ENCODE measurements at places on chromosomes 11 and 22. TPM values are rescaled to one million over a fixed set of nuclear protein-coding genes. Genes with fewer than 3 reads are reported as not detected.

DNA sequence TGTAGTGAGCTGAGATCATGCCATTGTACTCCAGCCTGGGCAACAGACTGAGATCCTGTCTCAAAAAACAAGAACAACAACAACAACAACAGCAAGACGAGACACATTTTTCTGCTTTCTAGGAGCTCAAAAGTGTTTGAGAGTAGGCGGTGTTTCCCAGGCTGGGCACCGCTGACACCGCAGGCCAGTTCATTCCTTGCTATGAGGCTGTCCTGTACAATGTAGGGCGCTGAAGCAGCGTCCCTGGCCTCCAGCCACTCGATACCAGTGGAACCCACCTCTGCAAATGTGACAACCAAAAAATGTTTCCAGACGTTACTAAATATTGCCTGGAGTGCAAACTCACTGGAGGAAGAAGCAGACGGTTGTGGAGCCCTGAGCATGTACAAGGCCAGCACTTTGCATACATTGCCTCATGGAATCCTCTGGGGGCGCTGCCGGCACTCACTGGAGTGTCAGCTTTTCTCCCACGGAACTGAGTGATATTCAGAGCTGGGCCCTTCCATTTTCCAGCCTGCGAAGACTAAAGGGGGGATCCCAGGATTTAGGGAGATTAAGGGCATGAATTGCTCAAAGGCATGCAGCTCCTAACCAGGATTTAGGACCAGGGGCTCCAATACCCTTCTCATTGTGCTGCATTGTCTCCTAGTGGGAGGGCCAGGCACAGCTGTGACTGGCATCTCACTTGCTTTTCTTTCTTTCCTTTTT, 5.8 kb upstream of the MIEF1 start:
- DNase-seq, result peak; percentile 80

DNA sequence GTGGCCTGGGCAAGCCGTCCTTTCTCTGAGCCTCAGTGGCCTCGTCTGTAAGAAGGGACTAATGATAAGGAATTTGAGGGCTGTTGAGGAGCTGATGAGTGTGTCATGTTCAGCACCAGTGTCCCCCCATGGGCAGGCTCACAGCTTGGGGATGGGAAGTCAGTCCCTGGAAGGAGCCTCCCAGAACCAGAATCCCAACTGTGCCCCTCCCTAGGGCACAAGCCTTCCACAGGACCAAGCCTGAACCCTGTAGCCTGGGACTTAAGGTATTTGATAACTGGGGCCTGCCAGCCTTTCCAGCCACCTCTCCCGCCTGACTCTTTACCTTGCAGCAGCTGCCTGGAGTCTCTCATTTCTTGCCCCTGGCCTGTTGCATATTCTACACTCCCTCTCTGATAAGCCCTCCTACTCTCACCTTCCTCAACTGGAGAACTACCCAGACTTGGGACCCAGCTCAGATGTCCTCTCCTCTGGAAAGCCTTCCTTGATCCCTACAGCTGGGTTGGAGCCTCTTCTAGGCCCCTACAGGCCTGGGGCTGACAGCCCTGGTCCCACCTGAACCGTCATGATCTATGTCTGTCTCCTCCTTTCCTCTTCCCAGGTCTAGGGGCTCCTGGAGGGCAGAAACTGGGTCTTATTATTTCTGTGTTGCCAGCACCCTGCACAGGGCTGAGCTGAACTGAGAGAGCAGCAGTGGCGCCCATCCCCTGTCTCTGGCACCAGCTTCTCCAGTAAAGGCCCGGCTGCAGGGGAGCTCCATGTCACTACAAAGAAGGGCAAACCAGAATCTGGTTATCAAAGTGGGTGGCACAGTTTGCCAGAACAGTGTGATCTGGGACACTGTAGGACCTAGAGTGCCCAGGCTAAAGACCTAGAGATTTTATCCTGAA, 1.6 kb downstream of the P2RY2 start:
- no peak for DNase-seq

DNA sequence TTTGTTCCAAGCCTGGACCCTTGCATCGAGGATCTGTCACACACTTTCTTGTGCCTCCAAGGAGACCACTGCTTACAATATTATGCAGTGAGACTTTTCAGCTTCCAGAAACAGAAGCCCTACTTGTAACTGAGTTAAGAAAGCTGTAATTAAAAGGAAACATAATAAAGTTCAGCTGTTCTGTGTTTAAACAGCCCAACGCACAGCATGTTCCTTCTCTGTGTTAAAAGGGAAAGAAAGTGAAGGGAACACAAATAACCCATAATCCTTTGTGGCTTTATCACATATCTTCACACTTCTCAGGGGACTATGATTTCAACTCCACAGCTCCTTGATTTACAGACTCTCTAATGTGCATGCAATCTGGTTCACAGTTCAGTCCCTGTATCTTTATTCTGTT, 200.3 kb upstream of the MTNR1B start:
- no peak for DNase-seq

DNA sequence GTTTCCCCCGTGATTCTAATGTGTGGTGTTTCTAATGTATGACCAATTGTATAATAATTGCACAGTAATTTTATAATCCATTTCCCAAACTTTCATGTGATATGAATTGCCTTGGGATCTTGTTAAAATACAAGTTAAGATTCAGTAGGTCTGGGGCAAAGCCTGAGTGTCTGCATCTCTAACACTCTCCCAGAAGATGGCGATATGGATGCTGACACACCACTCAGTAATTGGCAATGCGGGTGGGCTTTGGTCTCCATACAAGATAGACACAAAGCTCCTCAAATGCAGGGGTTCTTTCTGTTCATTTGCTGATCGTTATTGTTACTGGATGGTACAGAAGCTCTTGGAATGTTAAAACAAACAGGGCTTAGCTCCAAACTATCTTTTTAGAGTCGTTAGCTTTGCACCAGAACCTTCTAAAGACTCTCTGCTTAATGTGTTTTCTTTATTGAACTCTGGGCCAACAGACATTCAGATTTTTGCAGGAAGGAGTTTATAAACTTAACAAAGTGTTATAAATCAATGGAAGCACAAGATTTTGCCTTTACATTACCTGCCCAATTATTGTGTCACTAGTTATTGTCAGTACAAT, 45.4 kb upstream of the ANO3 start:
- DNase-seq, result no peak

The OR10A5 gene
- not detected for total RNA-seq

DNA sequence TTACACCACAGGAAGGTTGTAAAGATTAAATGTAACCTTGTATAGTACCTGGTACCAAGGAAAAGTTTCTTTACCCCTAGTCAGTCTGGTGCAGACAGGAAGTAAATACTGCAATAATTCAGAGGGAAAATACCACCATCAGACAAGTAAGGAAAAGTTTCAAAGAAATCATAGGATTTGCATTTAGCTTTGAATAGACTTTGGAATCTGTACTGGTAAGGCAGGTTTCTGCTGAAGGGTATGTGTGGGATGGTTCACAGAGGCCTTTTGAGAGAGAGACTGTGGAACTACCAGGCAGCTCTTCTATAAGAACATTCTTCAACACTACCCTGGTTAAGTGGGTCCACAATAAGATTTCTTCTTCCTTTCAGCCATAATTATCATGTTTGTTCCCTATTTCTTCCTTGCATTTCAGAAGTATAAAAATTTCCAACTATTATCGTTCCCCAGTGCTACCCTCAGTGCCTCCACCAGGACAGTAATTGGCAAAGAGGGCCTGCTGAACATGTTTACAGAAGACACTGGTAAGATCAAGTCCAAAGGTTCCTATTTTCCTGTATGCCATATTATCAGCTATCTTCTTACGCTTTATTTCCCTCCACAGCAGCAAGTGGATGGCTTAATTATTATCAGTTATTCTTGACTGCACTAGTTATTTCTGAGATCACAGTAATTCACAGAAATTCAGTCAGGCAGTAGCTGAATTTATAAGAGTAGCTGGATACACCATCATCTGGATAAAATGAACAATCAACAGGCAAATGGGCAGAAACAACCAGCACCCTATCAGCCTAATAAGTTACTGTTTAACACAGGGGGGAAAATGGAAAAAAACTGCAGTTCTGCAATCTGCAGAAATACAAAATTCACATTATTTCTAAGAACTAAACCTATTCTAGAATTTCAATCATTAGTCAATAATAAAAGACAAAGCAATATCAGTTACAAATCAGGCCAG, 48.5 kb downstream of the PITPNB start:
- no peak for DNase-seq

- no peak for DNase-seq
These were observed 5.6 kb upstream of the KIAA0930 start for GRCh38 chr22:45246060-45246985.

DNA sequence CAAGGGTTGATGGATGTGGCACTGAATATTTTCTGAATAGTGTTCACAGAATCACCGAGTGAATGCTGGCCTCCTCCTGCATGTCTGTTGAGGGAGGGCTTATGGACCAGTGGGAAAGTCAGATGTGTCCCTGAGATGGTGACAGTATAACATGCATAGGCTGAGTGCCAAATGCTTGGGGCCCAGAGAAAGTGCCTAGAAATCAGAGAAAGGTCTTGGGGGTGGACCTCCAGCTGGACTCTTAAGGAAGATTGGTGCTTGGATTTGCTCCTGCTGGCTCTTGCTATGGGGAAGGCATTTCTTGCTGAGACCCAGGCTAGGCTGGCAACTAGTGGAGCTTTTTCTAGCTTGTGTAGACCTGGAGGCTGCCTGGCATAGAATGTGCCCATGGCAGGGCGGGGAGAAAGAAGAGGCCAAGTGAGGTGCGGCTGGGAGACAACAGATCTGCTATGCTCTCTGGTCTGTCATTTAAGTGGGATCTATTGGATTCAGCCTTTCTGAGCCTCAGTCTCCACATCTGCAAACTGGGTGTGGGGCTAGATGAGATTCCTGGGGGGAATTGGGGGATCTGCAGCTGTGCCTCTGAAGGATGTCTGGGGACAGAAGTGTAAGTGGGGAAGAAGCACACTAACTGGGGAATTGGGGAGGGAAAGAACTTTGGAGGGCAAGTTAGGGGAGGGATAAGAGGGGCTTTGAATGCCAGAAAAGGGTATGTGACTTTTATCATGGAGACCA, 27.4 kb downstream of the ZNRF3 start:
- DNase-seq, result no peak

- DNase-seq, result peak; percentile 52
These were observed 13.2 kb upstream of the OR4C12 start for GRCh38 chr11:49995565-49995964.

- no peak for DNase-seq
These were observed 812.2 kb downstream of the LRRC4C start for GRCh38 chr11:40647295-40647694.

DNA sequence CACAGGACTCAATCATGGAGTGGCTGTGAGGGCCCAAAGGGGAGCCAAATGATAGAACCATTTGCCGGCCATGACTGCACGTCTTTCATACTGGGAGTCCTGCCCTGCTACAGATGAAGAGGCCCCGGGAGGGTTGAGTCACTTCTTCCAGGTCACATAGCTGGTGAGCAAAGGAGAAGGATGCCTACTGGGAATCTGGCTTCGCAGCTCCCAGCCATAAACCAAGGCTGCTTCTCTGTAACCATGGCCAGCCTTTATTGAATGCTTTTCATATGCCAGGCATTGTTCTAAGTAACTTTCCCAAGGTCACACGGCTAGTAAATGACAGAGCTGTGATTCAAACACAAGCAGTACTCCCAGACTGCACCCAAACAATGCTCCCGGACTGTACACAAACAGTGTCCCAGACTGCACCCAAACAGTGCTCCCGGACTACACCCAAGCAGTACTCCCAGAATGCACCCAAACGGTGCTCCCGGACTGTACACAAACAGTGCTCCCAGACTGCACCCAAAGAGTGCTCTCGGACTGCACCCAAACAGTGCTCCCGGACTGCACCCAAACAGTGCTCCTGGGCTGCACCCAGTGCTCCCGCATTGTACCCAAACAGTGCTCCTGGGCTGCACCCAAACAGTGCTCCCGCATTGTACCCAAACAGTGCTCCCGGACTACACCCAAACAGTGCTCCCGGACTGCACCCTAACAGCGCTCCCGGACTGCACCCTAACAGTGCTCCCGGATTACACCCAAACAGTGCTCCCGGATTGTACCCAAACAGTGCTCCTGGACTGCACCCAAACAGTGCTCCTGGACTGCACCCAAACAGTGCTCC, 89.8 kb downstream of the FBXO7 start:
- DNase-seq, result no peak

The TMEM191C gene
- 2.7 TPM for total RNA-seq

The POLR2F gene
- 85.4 TPM for total RNA-seq

All from activated CD8-positive, alpha-beta T cell treated with anti-CD3 and anti-CD28 coated beads for 36 hours (primary cell).